B cell (primary cell): ENCODE measurements at places on chromosomes 6 and 20.

- DNase-seq, result peak; percentile 6
Observed at GRCh38 chr20:9467995-9468394, 46.4 kb upstream of the LAMP5 start.

DNA sequence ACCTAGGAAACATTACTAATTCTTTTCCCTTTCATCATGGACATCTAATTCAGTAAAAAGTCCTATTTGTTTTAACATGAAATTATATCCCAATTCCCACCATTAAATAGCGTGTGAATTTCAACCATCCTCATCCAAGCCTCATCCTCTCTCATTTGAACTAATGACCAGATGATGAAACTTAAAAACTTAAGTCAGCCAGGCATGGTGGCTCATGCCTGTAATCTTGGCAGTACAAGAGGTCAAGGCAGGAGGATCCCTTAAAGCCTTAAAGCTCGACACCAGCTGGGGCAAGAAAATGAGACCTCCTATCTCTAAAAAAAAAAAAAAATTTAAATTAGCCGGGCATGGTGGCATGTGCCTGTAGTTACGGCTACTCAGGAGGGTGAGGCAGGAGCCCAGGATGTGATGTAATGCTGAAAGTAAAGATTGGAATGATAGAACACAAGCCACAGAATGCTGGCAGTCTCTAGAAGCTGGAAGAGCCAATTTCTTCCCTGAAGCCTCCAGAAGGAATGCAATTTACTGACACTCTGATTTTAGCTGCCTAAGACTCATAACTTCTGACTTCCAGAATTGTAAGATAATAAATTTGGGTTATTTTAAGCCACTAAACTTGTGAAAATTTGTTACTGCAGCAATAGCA, 27.1 kb upstream of the HAO1 start:
- DNase-seq, result no peak

- no peak for DNase-seq
Observed at GRCh38 chr6:51105357-51105756, 286.7 kb downstream of the TFAP2B start.

DNA sequence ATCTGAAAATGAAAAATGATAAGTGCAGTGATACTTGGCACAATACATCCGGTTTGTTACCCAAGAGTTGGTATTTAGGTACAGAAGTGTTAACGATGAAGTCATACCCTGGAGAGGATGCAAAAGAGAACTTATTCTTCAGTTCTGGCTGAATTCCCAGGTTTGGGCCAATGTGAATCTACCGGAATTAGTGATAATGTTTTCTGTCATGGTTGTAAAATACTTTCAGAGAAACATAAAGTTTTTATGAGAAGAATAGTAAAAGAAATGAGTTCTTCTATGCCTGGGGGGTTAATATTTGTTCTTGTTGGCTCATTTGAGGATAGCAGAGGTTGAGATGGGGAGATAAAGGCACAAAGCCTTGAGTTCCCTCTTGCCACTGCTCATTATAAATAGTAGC, 509.9 kb upstream of the POU3F2 start:
- no peak for DNase-seq

DNA sequence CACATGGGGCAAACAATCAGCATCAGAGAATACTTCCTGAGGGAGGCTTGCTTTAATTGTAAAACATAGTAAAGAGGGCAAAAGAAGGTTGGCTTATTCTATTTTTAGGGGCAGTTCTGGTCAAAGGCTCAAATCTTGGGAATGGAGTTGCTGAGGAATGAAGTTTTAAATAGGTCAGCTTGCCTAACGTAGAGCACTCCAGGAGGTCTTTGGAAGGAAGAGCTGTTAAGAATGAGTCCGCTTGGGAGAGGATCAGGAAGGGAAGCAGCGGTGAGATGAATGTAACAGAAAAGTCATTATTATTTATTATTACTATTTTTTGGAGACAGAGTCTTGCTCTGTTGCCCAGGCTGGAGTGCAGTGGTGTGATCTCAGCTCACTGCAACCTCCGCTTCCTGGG, 108.7 kb downstream of the ZFAND3 start:
- no peak for DNase-seq

DNA sequence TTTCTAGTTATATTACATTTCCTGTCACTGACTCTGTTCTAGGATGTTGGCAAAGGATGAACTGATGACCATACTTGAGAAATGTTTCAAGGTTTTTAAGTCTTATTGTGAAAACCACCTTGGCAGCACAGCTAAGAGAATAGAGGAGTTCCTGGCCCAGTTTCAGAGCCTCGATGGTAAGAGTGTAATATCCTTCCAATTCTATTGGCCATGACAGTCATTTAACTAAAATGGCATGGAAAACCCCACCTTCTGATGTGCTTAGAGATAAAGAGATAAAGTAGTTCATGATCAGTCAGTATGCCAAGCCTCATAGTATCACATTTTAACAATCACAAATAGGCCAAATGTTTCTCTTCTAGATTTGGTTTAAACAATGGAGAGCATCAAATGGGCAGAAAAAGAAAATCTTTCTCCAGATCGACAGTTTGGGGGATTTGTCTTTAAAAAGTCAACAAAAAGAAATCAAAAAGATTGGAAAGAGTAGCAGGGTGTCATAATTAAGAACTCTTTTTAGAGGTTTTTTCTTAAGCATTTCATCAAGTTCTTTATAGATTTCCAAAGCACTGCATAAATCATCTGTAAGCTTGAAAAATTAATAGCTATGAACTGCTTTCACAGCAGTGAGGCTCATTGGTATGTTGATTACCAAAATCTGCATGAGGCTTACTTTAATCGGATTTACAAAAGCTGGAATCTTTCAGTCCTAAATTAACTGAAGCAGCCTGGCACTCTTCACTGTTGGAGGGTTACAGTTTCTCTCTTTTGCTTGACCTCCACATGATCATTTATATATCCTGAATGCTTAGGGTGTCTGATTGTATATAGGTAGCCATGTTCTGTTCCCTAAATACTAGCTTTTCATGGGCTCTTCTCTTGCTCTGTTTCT, 48.7 kb downstream of the AKIRIN2 start:
- DNase-seq, result no peak

DNA sequence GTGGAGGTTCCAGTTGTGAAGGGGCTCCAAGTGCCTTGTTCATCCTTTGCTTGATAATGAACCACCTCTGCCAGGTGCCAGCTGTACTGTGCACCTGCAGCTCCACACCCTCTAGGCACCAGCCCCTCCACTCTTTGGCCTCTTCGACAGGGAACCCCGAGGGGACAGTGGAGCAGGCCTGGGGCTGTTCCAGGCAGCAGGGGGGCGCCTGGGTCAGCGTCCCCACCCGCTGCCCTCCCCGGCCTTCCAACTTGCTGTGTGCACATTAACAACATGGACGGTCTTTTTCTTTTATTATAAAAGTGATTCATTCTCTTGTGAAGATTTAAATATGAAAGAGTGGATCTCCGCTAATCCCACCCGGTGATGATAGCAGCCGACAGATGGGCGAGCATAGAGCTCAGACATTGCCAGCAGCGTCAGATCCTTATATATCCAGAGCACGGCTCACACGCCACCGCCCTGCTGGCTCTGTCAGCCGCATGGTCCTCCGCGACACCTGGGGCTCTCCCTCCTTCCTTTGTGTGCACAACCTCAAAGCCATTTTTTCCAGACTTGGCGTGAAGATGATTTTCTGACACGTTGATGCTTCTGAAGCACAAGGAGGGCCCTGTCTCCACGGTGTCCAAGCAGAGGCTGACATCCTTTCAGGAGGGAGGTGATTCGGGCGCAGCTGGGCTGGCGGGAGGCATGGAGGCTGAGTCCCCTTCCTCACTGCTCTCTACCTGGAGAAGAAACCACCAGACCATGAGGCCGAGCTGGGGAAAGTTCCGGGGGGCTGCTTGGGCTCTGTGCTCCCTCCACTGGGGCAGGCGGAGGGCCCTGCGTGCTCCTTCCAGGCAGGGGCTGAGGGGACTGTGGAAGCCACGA, 22.2 kb upstream of the MRGBP start:
- DNase-seq, result no peak

DNA sequence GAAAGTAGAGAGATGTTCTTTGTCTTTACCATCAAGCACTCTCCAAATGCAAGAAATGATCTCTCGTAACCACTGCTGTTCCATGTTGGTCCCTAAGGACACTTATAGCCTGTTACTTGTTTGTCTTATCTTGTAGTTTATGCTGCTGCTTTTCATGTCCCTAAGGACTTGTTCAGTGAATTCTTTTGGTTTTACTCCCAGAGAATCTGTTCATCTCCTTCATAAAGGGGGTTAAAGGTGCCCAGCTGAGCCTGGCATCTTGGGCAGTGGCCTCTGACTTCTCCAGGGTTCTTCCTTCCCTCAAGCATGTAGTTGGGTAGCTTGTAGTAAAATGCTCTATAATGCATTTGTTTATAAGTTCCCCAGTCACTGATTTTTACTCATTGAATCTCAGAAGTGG, 864 bp upstream of the PKIG start:
- DNase-seq, result no peak

DNA sequence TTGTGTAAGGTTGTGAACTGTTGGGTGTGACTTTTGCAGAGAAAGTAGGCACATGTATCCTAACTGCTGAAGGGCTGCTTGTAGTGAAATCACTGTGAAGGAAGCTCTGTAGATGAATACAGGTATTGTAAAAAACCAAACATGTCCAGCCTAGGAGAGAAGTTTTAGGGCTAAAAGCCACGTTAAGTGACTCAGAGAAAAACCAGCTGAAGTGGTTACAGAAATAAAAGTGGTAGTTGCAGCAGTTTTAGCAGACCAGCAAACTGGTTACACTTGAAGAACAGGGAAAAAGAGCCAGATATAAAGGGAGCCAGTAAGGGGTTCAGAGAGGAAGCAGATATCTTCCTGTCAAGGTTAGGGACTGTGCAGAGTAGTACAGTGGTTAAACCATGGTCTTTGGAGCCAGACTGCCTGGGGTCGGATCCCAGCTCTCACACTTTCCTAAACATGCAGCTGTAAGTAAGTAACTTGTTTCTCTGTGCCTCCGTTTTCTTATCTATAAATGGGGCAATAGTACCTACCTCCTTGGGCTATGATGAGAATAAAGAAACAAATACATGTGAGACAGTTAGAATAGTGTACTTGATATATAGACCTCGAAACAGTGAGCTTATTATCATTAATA, 33.8 kb upstream of the RNF8 start:
- DNase-seq, result no peak

- peak; percentile 94 for DNase-seq
Observed at GRCh38 chr6:32637219-32637880, at the start of gene HLA-DQA1. Gene HLA-DQA1, plus strand, starts transcription at chr6:32637406. Its CDS starts 53 bp downstream, at chr6:32637459.

- DNase-seq, result no peak
Observed at GRCh38 chr6:85493389-85493788, 43.5 kb downstream of the NT5E start.

- DNase-seq, result no peak
Observed at GRCh38 chr6:137968901-137969300, 101.8 kb downstream of the TNFAIP3 start.

DNA sequence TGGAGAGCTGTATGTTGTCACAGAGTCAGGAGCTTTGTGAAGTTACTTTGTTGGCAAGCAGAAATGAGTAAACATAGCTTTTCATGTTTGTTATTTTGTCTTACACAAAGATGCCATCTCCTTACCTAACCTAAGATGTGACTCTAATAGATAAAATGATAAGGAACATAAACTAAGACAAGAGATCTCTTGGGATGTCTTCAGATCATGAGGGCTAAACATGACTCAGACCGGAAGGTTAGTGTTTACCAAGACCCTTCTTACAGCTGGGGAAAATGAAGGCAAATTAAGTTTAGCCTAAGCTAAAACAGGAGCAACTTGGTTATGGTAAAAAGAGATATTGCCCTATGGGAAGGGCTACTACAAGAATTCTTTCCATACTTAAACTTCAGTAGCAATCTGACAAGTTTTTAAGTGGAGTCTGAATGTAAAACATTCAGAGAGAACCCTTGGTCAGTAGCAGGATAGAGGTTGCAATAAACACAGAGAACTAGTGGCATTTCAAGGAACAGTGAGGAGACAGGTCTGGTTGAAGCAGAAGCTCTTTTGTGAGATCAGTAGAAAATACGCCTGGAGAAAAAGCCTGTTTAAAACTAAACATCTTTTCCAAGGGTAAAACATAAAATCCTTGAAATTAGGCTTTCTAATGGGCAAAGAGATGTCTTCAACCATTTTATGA, 29.9 kb downstream of the SGK1 start:
- DNase-seq, result no peak

GRCh38 chr6:34563513-34563870, 7.4 kb upstream of the SPDEF start:
- DNase-seq, result no peak

DNA sequence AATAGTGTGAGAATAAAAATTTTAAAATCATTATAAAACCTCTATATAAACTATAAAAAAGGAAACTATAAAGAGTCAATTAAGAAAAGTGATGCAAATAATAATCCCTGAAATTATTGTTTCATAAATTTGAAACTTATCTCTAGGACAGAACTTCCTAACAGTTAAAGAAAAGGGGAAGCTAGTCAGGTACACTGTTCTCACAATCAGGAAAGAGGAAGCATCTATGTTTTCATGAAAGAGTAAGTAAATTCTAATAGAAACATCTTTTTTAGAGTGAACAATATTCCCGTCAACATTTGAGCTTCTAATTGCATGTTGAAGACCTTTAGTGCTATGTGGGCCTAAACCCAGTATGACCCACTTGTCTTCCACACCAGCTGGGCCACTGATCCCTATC, 1.2 kb upstream of the ADGRF1 start:
- no peak for DNase-seq

DNA sequence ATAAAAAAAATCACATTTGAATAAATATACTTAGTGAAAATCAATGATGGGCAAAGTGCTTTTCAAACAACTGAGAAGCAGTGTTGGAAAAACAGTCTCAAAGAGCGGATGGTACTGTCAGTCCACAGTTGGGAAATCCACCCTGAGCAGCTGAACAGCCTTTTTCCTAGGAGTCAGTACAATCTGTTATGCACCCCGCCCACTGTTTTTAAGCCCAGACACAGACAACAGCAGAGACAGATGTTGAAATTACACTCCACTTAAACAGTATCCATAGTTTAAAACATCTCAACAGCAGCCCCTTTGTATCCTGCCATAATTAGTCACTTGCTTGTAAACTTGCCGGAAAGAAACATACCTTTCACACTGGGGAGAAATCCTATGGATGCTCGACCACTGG, 372 bp downstream of the KIAA0408 start:
- DNase-seq, result no peak

GRCh38 chr6:7086488-7086887, 21.3 kb upstream of the RREB1 start:
- DNase-seq, result peak; percentile 74

GRCh38 chr6:54291146-54291545, 17.1 kb upstream of the TINAG start:
- DNase-seq, result no peak

DNA sequence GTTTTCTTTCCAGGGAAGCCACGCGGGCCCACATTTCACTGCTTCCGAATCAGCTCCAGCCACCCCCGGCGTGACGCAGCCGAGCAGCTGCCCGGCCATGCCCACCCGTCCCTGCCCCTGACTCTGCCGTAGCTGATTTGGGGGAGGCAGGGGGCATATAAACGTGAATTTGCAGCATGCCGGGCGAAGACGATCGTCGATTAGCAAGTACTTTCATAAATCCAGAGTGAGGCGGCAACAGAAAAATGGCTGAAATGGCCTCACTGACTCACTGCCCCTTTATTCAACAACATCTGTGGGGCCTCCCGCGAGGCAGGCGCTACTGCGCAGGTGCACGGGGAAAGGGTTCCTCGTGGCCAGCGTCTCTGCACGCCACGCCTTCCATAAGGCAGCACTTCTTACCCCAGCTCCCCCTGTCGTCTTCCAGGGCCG, 118.0 kb downstream of the DLL1 start:
- no peak for DNase-seq

- no peak for DNase-seq
Observed at GRCh38 chr6:12698298-12698697, 18.3 kb upstream of the PHACTR1 start.

- no peak for DNase-seq
Observed at GRCh38 chr20:63106765-63107448, 100.1 kb upstream of the BHLHE23 start.

- no peak for DNase-seq
Observed at GRCh38 chr20:35718972-35719635, 19.9 kb downstream of the ROMO1 start.
